LoVo (cell line): ENCODE measurements at places on chromosomes 1 and 21.

DNA sequence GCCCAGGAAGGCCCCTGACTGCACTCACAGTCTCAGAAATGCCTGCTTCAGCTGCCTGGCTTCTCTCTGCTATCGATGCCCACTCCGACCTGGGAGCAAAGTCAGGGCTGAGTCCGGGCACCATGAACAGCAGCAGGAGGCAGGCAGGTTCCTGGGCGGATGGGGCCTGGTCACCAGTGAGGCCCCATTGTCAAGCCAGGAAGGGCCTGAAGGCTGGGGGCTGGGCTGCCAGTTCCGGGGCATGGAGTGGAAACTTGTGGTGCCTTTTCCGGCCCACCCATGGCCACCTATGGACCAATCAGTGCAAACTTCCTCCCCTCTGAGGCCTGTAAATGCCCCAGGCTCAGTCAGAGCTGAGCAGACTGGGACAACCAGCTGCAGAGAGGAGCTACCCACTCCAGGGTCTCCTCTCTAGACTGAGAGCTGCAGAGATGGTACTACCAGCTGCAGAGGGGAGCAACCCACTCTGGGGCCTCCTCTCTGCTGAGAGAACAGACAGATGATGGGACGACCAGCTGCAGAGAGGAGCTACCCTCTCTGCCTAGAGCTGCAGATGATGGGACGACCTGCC, 286.5 kb downstream of the SMYD3 start:
- no peak for DNase-seq

- peak; percentile 76 for DNase-seq
Measured at GRCh38 chr1:200895801-200896530, 1.3 kb downstream of the INAVA start.

- no peak for DNase-seq
Measured at GRCh38 chr1:22252251-22252650, 109.4 kb upstream of the WNT4 start.

GRCh38 chr21:36945496-36946138, 20.9 kb downstream of the HLCS start:
- DNase-seq: no peak

- no peak for DNase-seq
Measured at GRCh38 chr1:109822749-109823542, 59.2 kb upstream of the EPS8L3 start.
